Psoas muscle (tissue), 8 donors: ENCODE measurements at places on chromosomes 11 and 22. TPM values are rescaled to one million over a fixed set of nuclear protein-coding genes. Genes with fewer than 3 reads are reported as not detected.

DNA sequence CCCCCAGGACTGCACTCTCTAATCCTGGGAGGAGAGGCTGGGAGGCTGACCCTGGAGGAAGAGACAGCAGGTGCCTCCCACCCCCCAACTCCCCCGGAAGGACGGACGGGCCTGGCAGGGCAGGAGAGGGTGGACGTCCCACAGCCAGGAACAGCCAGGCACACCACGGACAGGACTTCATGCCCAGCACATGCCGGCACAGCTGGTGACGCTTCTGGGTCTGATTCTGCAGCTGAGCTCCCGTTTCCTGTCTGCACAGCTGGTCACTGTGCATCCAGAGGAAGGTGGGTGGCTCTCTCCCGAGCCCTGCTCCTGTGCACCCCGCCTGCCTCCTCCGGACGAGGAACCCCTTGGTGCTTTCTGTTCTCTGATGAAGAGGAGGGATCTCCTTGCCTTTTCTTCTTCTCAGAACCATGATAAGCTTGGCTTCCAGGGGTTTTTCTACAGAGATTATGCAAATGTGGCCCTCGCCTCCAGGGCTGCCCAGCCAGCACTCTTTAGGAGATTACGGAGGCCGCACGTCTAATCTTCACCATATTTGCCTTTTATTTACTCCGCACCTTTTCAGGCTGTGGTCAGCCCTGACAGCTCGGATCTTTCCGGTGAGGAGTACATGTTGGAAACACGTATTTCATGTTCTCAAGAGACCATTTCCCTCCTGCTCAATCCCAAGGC lies 1295.8 kb downstream of the BRD1 start:
- H3K36me3 ChIP-seq = no peaks in the 10 kb centered on the region
- DNase-seq = no peak
- no peak overlapping the region for H3K4me3 ChIP-seq
- no peaks in the 10 kb centered on the region for H3K27me3 ChIP-seq
- H3K27ac ChIP-seq = no peak overlapping the region

GRCh38 chr22:36465232-36466021 lies 16.0 kb downstream of the TXN2 start:
- H3K4me1 ChIP-seq = peaks cover 96% of the 10 kb centered on the region
- H3K36me3 ChIP-seq = no peaks in the 10 kb centered on the region
- no peaks in the 10 kb centered on the region for H3K27me3 ChIP-seq
- peak; percentile 95 for DNase-seq
- peak overlapping the region; percentile 97 for H3K27ac ChIP-seq

Gene CDCA5
- 0.50 TPM for total RNA-seq

Gene OR2AG1
- not detected for total RNA-seq

Gene PAFAH1B2
- 46.3 TPM for total RNA-seq

GRCh38 chr11:102495161-102496042 lies 35.1 kb downstream of the MMP7 start:
- H3K27me3 ChIP-seq = peaks cover 6% of the 10 kb centered on the region
- H3K4me3 ChIP-seq = no peak overlapping the region
- H3K27ac ChIP-seq = no peak overlapping the region
- no peaks in the 10 kb centered on the region for H3K4me1 ChIP-seq
- no peak for DNase-seq

DNA sequence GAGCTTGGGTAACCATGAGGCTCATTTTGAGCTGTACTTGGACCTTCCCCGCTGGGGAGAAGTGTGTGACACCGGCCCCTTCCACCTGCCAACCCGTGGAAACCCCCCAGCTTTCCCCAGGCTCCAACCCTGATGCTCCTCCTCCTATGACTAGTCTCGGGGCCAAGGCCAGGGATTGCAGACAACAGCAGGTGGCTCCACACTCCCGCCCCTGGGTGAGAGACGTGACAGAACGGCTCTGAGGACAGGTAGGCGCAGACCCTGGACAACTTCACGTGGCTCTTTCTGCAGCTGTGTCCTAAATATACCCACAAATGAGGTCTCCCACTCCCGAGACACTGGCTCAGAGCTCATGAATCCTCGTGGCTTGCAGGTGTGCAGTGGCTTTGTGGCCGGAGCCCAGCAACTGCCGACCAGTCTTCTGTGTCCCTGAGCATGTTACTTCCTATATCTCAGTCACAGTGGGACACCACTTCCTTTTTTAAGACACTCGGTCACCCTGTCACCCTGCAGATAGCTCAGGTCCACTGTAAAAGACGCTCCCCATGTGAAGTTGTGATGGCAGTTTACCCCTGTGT lies 55.2 kb downstream of the NECTIN1 start:
- H3K36me3 ChIP-seq = no peaks in the 10 kb centered on the region
- H3K4me1 ChIP-seq = peaks cover 5% of the 10 kb centered on the region
- H3K27me3 ChIP-seq = no peaks in the 10 kb centered on the region
- no peak for DNase-seq
- no peak overlapping the region for H3K27ac ChIP-seq
- no peak overlapping the region for H3K4me3 ChIP-seq

Gene PATE4
- not detected for total RNA-seq

- H3K27me3 ChIP-seq = no peaks in the 10 kb centered on the region
- H3K27ac ChIP-seq = no peak overlapping the region
- no peak overlapping the region for H3K4me3 ChIP-seq
These were observed 440.1 kb upstream of the CCDC90B start for GRCh38 chr11:83726316-83726715.

Gene PKP3
- total RNA-seq = 0.25 TPM

- DNase-seq = no peak
- no peak overlapping the region for H3K4me3 ChIP-seq
- peaks cover 68% of the 10 kb centered on the region for H3K36me3 ChIP-seq
- no peaks in the 10 kb centered on the region for H3K27me3 ChIP-seq
- H3K27ac ChIP-seq = peak overlapping the region; percentile 62
- peaks cover 13% of the 10 kb centered on the region for H3K4me1 ChIP-seq
These were observed 22.6 kb upstream of the SERPIND1 start for GRCh38 chr22:20751185-20751851.

DNA sequence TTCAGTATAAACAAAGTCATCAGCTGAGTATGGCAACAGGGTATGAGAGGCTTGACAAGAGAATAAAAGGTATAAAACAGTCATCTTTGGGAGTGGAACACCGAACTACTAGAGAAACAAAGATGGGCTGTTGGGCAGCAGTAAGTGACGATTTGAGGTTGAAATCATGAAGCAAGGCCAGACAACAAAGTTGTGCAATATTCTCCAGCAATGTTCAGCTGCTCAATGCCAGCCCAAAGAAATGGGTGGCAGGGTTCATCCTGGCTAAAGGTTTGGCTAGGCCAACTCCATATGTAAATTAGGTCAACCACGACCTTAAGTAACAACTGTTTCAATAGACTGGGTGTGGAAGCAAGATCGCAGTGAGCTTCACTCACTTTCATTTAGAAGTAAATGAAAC lies 6.2 kb downstream of the APIP start:
- no peak for DNase-seq
- H3K27ac ChIP-seq = peak overlapping the region; percentile 72

DNA sequence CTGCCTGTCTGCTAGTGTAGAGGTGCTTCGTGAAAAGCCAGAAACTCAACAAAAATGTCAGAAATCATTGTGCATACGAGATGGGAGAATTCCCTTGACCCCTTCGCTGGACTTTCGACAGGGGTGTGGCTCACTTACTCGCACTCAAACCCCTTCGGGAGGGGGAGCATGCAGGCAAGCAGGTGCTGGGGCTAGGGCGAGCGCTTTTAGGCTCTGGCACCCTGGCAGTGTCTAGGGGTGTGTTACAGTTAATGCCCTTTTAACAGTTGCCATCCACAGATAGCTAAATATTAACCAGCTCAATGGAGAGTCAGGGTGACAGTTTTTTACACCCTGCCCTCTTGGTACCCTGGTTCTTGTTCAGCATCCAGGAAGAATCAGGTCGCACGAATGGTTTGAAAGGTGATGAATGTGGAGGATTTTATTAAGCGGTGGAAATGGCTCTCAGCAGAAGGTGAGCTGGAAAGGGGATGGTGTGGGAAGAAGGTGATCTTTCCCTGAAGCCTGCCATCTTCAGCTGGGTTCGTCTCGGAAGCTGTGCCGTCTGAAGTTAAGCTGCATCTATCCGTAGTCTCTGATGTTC lies 59.6 kb upstream of the SHANK2 start:
- no peak overlapping the region for H3K4me3 ChIP-seq
- no peaks in the 10 kb centered on the region for H3K4me1 ChIP-seq
- H3K27ac ChIP-seq = no peak overlapping the region
- H3K36me3 ChIP-seq = no peaks in the 10 kb centered on the region

Gene CCDC116
- 0.22 TPM for total RNA-seq

DNA sequence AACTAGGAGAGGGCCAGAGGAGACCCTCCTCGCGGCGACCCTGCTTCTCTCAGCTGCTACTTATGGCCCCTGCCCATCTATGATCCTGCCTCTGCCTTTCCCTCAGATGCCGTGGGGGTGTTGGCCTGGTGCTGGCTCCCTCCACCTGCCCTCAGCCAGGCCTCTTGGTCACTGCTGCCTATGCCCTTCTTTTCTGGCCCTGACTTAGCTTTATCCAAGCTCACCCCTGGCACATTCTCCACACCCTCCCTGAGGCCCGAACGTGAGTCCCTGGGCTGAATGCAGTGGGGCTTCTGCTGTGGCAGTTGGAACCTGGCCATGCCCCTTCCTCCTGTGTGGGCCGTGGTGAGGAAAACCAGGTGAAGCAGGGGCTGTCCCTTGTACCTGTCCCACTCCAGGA lies 19.8 kb upstream of the SUSD2 start:
- peaks cover 14% of the 10 kb centered on the region for H3K4me1 ChIP-seq
- H3K27me3 ChIP-seq = no peaks in the 10 kb centered on the region
- no peak overlapping the region for H3K27ac ChIP-seq
- H3K4me3 ChIP-seq = no peak overlapping the region
- H3K36me3 ChIP-seq = no peaks in the 10 kb centered on the region

Gene RAPSN
- 60.3 TPM for total RNA-seq

Gene IMMP1L
- 22.6 TPM for total RNA-seq

DNA sequence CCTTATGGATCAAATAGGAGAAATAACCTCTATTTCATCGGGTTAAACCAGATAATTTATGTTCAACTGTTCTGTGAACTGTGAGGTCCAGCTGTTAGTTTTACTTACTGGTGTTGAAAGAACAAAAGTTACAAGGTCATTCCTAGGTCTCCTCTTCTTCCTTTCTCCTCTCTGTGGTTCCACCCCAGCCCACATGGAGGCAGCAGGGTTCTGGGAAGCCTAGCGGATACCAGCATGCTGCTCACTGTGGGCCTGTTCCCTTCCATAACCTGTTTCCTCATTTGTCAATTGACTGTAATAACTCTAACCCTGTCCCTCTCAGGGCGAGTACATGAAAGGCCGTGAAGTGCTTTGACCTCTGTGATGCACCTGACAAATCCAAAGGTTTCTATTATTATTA lies 27.8 kb downstream of the RELT start:
- peak overlapping the region; percentile 13 for H3K27ac ChIP-seq
- peak; percentile 65 for DNase-seq
- peaks cover 2% of the 10 kb centered on the region for H3K36me3 ChIP-seq
- H3K4me3 ChIP-seq = no peak overlapping the region
- H3K4me1 ChIP-seq = peaks cover 6% of the 10 kb centered on the region

Gene ZNF70
- total RNA-seq = 2.1 TPM

Gene NTM
- total RNA-seq = not detected

Gene NECTIN1
- total RNA-seq = 1.8 TPM

Gene CAVIN3
- total RNA-seq = 25.5 TPM

GRCh38 chr22:42281284-42281683 lies 10.8 kb upstream of the TCF20 start:
- peak; percentile 24 for DNase-seq
- no peak overlapping the region for H3K27ac ChIP-seq
- H3K36me3 ChIP-seq = no peaks in the 10 kb centered on the region
- H3K4me3 ChIP-seq = no peak overlapping the region
- peaks cover 4% of the 10 kb centered on the region for H3K4me1 ChIP-seq
- H3K27me3 ChIP-seq = peaks cover 16% of the 10 kb centered on the region

DNA sequence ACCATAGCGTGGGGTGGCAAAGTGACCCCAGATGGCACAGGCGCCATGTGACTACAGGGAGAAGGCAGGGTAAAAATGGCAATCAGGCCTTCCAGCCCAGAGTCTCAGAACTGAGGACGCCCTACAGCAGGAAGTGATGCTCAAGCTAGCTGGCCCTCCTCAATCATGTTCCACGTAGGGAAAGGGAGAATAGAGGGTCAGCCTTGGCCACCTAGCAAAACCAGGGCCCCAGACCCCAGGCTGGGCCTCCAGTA lies 978 bp upstream of the ANKRD13D start:
- H3K27ac ChIP-seq = peak overlapping the region; percentile 66
- H3K4me3 ChIP-seq = peak overlapping the region; percentile 68
- H3K27me3 ChIP-seq = no peaks in the 10 kb centered on the region
- peaks cover 58% of the 10 kb centered on the region for H3K36me3 ChIP-seq
- peaks cover 25% of the 10 kb centered on the region for H3K4me1 ChIP-seq

DNA sequence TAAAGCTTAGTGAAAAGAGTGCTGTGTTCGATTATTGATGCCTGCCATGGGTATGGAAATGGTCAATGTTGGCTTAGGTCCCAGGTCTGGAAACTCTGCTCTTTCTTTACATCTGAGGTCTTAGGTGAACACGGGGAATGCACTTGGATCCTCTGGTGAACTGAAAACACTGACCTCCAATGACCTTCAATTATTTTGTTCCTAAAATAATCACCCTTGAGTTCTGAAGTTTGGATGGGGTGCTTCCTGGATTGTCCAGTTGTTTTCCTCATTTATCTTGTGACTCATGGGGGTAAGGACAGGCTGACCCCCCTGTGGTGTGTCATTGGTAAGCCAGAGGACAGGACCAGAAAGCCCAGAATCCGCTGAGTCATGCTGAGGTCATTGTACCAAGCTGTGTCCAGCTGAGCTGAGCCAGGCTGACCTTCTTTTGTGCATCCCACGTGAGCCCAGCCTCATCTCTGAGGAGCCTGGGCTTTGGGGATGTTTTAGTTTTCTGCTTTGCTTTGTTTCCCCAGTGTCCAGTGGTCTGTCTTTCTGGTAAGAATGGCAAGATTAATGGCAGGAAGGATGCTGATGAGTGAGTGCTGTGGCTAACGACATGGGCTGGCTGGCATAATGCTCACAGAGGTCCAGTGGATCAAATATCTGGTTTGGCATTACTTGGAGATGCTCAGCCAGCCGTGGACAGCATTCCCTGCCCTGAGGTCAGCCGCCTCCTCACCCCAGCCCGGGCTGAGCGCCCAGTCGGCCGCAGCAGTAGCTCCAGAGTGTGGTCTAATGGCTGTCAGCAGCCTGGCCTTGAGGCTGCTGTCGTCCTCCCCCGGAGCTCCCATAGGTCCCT lies 35.6 kb downstream of the AMPD3 start:
- no peaks in the 10 kb centered on the region for H3K36me3 ChIP-seq
- DNase-seq = peak; percentile 93
- peak overlapping the region; percentile 85 for H3K27ac ChIP-seq
- H3K4me1 ChIP-seq = peaks cover 32% of the 10 kb centered on the region

DNA sequence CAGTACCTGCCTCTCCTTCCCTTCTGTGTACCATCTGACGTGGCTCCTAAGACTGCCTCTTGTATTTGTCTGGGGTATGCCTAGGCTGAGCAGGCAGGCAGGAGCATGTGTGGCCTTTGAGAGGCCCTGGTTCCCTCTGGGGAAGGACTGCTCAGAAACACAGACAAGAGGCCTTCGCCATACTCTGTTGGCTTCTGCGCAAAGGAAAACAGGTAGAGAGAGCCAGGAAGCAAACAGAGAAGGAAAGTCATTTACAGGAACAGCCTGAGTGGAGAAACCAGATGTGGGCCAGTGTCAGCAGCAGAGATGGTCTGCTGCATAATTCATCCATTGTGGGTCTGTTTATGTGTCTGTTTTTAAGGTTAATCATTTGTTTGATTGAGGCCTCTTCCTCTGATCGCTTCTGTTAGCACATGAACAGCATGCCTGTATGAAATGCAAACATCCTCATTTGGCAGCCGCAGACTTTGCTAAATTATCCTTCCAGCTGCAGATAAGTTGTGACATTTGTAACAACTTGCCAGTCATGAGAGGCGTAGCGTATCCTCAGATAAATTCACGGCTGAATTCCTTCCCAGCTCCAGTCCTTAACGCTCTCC lies 119.4 kb downstream of the GALNT18 start:
- H3K4me3 ChIP-seq = no peak overlapping the region
- no peaks in the 10 kb centered on the region for H3K27me3 ChIP-seq
- no peaks in the 10 kb centered on the region for H3K36me3 ChIP-seq
- H3K27ac ChIP-seq = no peak overlapping the region
- no peak for DNase-seq
